HT-29 (cell line): ENCODE measurements at places on chromosomes 7 and 10.

DNA sequence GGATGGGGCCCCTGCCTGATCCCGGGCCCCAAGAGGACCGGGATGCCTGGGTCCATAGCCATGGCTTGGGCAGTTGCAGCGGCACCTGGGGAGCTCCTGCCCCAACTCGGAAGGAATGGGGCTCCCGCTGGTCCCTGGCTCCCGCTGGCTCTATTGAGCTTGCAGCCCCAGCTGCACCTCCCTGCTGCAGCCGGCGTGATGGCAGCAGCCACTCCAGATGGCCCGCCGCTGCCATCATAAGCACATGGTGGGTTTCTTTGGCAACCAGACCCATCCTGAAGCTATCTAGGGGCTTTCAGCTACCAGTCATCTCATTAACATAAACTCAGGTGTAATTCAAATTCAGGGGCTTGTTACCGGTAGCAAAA, 11.1 kb upstream of the DNMBP start:
- DNase-seq, result no peak

DNA sequence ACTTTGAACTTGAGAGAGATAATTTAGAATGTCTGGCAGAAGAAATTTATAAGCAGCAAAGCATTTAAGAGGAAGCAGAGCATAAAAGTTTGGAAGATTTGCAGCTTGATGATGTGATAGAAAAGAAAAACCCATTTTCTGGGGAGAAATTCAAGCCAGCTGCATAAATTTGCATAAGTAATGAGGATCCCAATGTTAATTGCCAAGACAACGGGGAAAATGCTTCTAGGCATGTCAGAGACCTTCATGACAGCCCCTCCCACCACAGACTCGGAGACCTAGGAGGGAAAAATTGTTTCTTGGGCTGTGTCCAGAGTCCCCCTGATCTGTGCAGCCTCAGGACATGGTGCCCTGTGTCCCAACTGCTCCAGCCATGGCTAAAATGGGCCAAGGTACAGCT, 263.6 kb upstream of the POT1 start:
- no peak for DNase-seq

DNA sequence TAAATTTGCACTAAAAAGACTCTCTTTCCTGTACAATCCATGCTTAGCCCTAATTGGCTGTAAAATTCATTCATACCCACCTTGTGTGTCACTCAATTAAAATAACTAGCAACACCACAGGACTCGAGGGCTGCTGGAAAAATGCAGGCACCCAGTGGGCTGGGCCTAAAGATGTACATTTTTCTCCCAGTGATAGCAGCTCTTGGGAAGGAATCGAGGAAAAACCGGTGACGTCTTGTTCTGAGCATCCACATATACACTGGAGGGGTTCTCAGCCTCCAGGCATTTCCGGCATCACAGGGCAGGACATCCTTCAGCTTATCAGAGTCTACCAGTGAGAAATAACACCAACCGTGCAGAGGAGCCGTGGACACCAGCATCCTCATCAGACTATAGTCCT, 85.8 kb upstream of the PITRM1 start:
- no peak for DNase-seq

- no peak for DNase-seq
Observed at GRCh38 chr7:134465491-134465890, 6.6 kb upstream of the AKR1B1 start.

GRCh38 chr7:46960970-46961369, 620.9 kb downstream of the TNS3 start:
- DNase-seq, result no peak

DNA sequence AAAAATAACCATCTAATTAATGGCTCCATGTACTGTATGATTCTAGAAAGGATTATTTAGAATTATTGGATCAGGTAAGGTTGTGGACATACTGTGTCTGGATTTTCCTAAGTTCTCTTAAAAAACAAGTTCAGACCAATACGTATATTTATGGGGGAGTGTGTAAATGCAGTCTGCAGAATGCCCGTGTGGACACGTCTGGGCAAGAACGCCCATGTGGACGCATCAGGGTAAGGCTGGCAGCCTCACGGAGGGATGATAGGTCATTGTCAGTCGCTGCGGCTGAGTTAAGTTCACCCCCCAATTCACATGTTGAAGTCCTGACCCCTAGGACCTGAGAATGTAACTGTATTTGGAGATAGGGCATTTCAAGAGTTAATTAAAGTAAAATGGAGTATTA, 160.0 kb upstream of the SHH start:
- DNase-seq, result no peak

DNA sequence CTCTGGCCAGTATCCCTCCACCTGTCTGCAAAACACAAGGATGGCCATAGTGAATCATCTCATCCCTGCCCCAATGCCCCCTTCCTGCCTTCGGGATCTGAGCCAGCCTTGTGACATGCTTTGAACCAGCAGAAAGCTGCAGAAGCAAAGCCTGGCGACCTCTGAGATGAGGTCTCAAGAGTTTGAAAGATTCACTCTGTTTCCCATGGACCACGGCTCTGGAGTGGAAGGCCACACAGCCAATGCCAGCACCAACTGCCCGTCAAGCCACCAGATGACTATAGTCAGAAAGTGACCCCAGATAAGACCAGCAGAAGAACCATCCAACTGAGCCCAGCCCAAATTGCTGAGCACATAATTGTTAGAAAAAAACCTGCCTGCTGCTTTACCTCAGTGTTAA, 193.9 kb upstream of the PPP2R2D start:
- no peak for DNase-seq

DNA sequence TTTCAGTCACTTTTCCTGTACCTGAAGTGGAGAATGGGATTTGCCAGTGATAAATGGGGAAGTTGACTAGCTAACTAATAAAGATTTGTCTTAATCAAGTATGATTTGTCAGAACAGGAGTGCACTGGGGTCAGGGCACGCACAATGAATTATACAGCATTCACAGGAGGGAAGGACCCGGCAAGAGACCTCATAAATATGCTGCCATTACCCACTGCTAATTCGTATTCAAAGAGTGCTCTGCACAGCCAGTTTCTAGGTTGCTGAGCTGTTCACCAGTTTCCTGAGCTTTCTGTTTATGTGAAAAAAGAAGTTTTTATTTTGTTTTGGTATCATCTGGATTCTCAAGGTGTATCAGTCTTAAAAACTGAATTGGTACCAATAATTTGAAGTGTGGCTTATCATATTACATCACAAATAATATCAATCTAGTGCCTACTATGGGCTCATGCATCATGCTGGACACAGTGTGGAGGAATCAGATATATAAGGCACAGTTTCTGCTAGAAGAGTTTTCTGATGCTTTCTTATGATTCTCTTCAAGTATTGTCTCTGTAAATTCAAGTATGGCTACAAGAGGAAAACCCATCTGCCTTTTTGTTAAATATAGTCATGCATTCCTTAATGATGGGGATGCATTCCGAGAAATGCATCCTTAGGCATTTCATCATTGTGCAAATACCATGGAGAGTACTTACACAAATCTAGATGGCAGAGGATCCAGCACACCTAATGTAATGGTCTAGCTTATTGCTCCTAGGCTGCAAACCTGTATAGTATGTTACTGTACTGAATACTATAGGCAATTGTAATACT, 202.2 kb downstream of the VTI1A start:
- no peak for DNase-seq

- DNase-seq, result no peak
Observed at GRCh38 chr7:130611218-130611617, 57.3 kb downstream of the COPG2 start.

DNA sequence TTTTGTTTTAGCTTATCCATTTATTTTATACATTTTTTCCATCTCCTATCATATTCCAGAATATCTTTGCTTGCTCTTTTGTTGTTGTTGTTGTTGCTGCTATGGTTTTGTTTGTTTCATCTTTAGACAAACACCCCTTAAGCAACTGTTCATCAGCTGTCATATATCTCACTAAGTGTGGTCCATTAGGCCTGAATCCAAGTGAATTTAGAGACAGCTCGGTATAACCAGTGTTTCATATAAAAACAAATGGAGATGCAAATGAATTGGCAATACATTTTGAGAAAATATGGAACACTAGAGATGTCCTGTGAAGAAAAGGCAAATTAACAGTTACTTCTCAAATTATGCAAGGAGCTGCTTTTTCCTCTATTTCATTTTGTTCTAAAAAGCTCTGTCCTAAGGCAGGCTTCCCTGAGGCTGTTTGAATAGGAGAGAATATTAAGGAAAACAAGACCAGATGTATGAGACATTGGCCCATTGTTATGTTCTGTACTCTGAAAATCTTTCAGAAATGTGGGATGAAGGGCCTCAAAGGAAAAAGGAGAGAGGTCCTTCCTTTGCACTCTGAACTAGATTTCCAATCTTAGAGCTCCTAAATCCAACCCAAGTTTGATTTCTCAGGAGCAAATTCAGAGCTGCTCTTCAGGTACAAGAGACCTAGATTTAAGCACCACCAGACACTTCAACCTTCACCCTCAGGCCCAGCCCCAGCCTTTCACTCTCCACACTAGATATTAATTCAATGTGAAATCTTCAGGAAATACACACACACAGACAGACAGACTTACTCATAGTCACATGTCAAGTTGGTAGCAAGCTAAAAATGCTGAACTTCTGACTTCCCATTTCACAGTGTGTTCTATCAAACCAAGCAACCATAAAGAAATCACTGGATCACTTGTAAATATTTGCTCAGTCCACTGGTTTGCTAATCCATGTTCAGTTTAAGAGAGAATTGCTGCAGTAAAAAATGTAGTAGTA, 5.4 kb downstream of the TFEC start:
- DNase-seq, result no peak

DNA sequence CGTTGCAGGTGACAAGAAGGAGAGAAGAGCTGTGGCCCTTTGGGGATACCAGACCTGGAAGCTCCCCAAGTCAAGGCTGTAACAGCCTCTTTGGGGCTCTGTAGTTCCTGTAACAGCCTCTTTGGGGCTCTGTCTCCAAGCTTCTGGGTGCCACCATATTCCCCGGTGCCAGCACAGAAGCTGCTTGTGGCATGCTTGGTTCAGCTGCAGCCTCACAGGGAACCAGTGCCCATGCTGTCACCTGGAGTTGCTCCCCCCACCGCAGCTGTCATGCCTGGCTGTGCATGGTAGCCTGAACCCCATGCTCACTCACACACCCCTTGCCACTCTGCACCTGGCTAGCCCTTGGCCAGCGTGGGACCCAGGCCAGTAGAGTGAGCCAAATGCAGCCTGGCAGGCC, 109.1 kb downstream of the ELAPOR2 start:
- no peak for DNase-seq

DNA sequence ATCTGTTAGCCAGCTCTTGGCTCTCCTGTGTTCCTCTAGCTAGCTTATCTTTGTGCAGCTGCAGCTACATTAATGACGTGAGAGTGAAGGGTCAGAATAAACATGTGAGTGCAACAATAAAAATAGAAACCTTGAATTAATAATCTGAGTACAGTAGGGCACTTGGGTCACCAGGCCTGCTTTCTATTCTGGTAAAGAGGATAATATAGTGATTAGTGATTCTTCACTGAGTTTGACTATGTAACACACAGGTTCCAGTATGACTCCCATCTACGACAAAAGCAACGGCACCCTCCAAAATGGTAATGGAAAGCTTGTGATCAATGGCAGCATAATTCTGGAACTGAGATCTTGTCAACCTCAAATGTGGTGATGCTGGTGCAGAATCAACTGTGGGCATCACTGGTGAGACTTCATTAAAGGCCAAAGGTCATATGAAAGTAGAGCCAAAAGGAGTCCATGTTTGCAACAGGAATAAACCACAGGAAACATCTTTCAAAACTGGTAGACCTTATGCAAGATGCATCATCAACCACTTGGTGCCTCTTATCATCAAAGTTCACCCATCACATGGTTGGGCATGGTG, 77.6 kb downstream of the NRBF2 start:
- DNase-seq, result no peak

DNA sequence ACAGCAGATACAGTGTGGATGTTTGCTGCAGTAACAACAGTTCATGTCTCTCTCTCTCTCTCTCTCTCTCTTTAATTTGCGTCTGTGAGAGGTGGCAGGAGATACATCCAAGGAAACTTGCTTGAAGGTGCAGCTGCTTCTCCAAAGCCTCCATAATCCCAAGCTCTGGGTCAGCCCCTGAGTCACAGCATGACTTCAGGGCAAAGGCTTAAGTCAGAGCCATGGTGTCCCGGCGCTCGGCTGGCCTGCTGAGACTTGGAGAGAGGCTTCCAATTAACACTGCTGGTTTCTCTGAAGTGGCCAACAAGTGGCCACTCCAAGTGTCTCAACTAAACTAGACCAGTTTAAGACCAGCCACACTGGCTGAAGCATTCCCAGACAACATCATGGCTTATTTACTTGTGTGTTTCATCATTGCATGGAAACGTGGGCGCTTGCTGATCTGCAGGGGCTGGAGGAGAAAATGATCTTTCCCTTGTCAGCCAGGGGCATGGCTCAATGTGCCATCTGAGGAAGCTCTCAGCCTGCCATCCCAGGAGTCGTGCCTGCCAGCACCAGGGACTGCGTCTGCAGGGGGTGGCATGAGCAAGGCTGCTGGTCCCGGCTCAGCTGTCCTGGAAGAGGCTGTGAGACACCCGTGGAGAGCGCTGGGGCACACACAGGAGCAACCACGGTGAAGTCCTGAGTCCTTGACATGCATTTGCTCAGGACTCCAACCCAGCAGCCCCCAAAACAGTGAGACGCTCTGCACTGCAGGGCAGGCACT, 254.2 kb downstream of the COBL start:
- DNase-seq, result no peak

DNA sequence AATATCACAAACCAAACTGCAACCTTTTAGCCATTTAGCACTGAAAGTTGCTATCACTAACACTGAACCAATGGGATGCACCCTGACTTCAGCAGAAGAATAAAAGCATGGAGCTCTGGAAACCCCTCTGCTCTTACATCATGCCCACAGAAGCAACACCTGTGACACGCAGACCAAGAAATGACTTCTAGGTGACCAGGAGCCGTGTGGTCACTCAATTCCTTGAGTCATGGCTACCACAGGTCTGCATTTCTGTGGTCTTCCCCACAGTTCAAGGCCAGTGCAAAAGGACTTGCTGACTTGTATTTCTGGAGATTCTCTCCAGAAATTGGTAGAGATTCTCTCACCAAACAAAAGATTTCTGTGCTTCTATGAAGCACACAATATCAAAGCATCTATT, 38.3 kb downstream of the NRCAM start:
- DNase-seq, result no peak

- DNase-seq, result no peak
Observed at GRCh38 chr10:71684356-71685173, 35.0 kb downstream of the C10orf105 start.

GRCh38 chr7:130880668-130881067, 146.7 kb upstream of the KLF14 start:
- DNase-seq, result no peak

- DNase-seq, result no peak
Observed at GRCh38 chr10:91328320-91328984, 81.7 kb upstream of the HECTD2 start.

GRCh38 chr7:147941381-147941780, 649.2 kb upstream of the C7orf33 start:
- no peak for DNase-seq

- peak; percentile 68 for DNase-seq
Observed at GRCh38 chr10:88582806-88583583, at the start of gene RNLS. Gene RNLS (minus strand): TSS chr10:88583318.
